ENCODE measurements at places on chromosomes 1 and 21. TPM values are rescaled to one million over a fixed set of nuclear protein-coding genes. Genes with fewer than 3 reads are reported as not detected.

GRCh38 chr1:63710761-63711380 lies 62.9 kb upstream of the ROR1 start:
- H3K27me3 ChIP-seq: no peaks in the 10 kb centered on the region
- H3K36me3 ChIP-seq: no peaks in the 10 kb centered on the region
- no peak overlapping the region for H3K4me3 ChIP-seq
- no peak for DNase-seq
- H3K4me1 ChIP-seq: no peaks in the 10 kb centered on the region

DNA sequence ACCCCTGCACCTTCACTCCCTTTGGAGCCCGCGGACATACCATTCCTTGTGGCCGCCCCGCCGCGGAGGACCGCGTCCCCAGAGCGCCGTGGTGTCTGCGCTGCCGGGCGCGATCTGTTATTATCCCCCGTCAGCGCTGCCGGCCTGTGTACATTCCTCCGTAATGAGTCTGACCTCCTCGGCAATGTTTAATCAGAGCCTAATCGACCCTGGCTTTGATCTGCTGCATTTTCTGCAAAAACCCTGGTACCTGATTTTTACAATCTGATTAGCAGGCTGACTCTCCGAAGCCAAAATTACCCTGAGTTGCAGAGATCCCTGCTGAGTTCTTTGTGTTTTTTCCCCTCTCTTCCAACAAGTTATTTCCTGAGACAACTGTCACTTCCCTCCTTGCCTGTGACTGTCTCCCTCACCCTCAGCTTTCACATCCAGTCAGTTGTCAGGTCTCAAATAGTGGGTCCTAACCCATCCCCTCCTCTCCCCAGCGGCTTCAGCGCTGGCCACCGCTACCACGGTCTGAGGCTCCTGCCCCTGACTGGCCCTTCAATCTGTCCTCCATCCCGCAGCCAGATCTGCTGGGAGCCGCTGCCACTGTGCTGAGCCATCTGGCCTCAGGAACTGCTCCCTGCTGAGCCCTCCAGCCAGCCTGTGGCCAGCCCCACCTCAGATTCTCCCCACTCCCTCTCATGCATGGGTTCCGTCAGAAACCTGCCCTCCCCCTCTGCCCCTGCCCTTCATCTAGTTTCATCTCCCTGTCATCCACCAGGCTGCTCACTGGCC lies 53.5 kb downstream of the GLIS1 start:
- H3K4me3 ChIP-seq: no peak overlapping the region
- H3K4me1 ChIP-seq: peaks cover 15% of the 10 kb centered on the region
- H3K36me3 ChIP-seq: no peaks in the 10 kb centered on the region

Gene NTMT2
- not detected for total RNA-seq

Gene ARL8A
- total RNA-seq: 65.7 TPM

GRCh38 chr1:88753506-88753905 lies 69.4 kb downstream of the PKN2 start:
- H3K4me1 ChIP-seq: no peaks in the 10 kb centered on the region
- H3K27me3 ChIP-seq: no peaks in the 10 kb centered on the region
- H3K36me3 ChIP-seq: no peaks in the 10 kb centered on the region
- DNase-seq: no peak
- H3K4me3 ChIP-seq: no peak overlapping the region

GRCh38 chr1:83516369-83516768 lies 482.6 kb downstream of the TTLL7 start:
- DNase-seq: no peak
- no peaks in the 10 kb centered on the region for H3K36me3 ChIP-seq
- no peaks in the 10 kb centered on the region for H3K4me1 ChIP-seq
- H3K4me3 ChIP-seq: no peak overlapping the region

Gene LCE2D
- total RNA-seq: not detected

DNA sequence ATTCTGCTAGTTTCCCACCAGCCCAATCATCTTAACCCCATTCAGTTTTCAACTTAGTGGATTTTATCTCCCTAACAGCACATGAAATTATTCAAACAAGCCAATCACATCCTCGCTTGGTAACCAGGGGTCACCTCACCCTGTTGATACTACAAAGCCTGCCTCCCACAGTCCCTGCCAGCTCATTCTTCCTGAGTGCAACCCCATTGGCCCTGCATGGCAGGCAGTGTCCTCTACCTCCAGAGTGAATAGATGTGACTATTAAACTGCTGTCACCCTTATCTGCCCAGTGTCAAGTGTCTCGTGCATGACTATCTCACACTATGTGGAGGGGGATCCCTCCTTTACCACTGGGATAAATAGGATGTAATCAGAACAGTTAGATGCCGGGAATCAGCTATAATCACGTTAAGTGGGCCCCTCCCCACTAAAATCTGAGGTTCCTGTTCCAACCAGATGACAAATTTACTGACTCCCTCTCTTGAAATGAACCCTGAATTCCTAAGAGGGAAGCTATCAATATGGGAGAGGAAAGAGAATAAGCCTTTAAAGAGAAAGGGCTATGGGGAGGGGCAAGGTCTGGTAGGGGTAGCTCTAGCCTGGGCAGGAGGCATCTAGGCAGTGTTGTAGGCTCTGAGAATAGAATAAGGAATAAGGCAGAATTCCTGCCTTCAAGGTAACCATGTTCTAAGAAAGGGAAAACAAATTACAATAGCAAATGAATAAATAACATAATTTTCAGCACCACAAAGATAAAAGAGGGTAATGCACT lies 155.9 kb downstream of the SLC30A10 start:
- no peaks in the 10 kb centered on the region for H3K4me1 ChIP-seq
- DNase-seq: no peak
- no peaks in the 10 kb centered on the region for H3K36me3 ChIP-seq
- no peak overlapping the region for H3K4me3 ChIP-seq
- no peak overlapping the region for H3K27ac ChIP-seq
- H3K27me3 ChIP-seq: no peaks in the 10 kb centered on the region

DNA sequence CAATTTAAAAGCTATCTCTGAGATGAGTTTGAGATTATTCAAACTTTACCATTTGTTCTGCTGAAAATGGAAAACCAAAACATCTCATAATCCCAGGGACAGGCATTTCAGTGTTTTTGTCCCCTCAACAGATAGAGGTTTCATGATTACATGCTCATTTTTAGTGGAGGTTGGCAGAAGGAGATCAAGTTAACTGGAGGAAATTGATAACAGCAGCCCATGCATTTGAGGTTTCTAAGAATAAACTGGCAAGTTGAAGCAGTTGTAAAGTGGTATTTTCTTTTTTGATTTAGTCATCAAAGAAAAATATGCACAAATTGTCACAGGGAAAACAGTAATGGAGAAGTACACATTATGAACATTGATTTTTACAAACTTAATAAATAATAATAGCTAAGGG lies 205.8 kb downstream of the PLA2G4A start:
- no peak overlapping the region for H3K4me3 ChIP-seq
- no peaks in the 10 kb centered on the region for H3K27me3 ChIP-seq
- H3K27ac ChIP-seq: no peak overlapping the region
- no peak for DNase-seq

DNA sequence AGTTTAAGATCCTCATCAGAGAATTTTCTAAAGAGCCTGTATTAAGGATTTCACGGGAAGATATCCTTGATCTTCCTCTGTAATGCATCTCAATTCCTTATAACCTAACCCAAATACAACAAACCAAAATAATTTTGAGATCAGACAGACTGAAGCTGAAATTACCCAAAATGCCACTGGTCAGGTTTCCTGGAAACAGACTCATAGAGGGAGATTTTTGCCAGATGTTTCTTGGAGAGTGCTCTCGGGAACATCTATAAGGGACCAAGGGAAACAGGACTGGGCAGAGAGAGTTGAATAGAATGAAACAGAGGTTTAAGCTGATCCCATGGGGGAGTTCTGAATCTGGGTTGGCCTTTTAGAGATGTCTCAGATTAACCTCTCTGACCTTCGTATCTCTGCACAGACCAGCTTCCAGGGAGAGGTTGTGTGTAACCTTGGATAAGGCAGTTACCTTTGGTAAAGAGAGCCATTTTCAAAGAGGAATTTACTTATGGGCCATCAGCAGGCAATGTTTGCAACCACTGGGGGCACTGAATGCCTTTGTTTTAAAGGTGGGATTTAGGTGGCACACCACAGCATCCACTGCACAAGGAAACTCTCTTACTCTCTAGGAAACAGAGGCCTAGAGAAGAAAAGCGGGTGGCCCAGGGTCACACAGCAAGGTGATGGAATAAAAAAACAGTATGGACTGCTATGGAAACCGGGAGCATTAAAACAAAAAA lies 130.8 kb upstream of the SGIP1 start:
- peaks cover 6% of the 10 kb centered on the region for H3K4me1 ChIP-seq
- no peaks in the 10 kb centered on the region for H3K27me3 ChIP-seq
- no peak overlapping the region for H3K4me3 ChIP-seq

GRCh38 chr1:112686417-112686816 lies 12.0 kb downstream of the MOV10 start:
- no peak overlapping the region for H3K27ac ChIP-seq
- DNase-seq: no peak
- no peaks in the 10 kb centered on the region for H3K4me1 ChIP-seq
- peaks cover 24% of the 10 kb centered on the region for H3K36me3 ChIP-seq
- H3K4me3 ChIP-seq: no peak overlapping the region
- H3K27me3 ChIP-seq: no peaks in the 10 kb centered on the region

Gene AMPD1
- total RNA-seq: 0.30 TPM

DNA sequence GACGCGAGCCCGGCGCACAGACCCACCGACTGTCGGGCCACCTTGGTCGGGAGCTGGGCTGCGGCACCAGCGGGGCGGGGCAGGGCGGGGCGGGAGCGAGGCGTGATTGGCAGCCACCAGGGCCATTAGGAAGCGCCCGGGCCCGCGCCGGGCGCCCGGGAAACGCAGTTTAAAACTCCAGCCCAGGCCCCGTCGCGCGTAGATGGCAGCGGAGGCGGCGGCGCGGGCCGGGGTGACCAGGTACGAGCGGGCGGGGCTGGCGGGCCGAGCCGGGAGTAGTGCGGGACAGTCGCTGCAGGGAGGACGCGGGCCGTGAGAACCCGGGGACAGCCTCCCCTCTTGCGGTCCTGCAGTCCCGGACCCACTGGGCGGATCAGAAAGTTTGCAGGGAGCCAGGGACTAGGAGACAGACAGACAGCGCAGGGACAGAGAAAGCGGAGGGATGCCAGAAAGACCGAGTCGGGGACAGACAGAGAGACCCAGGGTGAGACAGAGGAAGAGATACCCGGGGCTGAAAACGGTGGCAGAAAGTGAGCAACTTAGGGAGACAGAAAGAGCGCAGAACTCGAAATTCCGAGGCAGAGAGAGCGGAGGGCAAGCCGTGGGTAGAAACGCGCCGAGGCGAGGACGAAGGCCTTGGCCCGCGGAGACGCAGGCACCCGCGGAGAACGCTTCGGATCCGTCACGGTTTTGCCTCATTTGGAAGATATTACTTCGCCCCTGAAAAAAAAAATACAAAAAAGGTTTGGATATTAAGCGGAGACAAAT lies at the start of gene DMBX1:
DMBX1 (plus strand) TSS at position 199 of the 768 bp plus-strand sequence. CDS start 17,175 bp downstream, outside the sequence.
- no peak within 1 kb of the TSS for H3K4me3 ChIP-seq
- peak; percentile 40 for DNase-seq
- H3K27me3 ChIP-seq: peaks cover 74% of the 10 kb centered on the region
- no peaks in the 10 kb centered on the region for H3K36me3 ChIP-seq
- H3K4me1 ChIP-seq: peaks cover 24% of the 10 kb centered on the region

DNA sequence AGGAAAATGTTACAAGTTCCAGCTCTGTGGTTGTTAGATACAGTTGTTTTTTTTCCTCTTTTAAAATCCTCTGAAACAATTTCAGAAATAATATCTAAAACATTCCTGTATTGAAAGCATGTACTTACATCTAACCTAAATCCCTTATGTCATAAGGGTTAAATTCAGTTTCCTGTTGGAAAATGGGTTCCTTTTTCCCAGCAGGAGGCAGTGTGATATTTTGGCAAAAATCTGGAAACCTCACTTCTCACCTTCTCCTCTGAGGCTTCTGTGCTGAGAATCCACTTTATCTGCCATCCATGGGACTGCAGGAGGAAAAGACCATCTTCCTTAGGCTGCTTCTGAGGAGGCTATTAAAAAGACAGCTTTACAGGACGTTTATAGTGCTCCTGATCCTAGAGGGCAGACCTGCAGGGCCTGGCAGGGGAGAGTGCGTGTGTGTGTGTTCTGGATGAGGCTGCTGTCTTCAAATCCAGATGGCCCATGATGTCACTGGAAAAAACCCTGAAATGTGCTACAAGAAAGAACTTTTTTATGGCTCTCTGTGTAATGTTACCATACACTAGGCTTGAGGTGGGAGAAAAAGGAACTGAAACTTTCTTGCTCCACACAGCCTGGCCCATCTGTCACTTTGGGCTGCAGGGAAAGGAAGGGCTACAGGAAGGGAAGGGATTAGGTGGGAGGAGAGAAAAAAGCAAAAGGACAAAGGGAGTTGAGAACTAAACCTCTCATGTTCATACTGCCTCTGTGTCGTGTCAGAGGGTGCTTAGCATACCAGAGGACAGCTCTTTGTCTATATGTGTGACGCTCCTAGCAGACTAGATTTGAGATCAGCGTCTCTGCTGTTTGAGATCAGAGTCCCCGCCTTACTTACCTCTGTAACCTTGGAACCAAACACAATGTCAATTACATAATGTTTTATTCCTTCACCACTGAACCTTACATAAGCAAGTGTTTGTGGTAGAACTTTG lies 379.2 kb upstream of the SPAG17 start:
- no peaks in the 10 kb centered on the region for H3K4me1 ChIP-seq
- H3K27ac ChIP-seq: no peak overlapping the region
- H3K27me3 ChIP-seq: no peaks in the 10 kb centered on the region
- no peak for DNase-seq
- no peaks in the 10 kb centered on the region for H3K36me3 ChIP-seq

Measured in upper lobe of left lung (tissue), 6 donors.